BJ (cell line): ENCODE measurements at places on chromosomes 2 and 18.

DNA sequence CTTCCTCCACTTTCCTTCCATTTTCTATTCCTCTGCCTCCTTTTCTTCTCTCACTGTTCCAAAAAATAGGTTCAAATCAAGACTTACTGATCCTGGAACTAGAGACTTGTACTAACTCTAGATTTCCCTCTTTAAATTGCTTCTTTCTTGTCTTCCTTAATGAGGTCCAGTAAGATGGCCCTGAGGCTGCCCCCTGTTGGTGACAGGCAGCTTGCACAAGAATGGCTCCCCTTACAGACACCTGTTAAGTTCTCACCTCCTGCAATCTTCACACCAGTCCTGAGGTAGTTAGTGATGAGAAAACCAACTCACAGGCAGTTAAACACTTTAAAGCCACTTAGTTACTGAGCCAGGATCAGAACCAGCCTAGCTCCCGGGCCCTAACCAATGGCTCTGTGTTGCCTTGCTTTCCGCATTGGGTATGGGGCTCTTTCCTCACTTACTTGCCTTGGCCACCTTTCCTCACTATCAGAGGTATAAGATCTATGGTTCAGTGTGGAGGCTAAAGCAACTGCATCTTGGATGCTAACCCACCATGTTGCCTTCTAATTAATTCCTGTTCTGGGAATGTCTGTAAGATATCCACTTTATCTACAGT is 130.6 kb downstream of the AKAIN1 start:
- DNase-seq: no peak

DNA sequence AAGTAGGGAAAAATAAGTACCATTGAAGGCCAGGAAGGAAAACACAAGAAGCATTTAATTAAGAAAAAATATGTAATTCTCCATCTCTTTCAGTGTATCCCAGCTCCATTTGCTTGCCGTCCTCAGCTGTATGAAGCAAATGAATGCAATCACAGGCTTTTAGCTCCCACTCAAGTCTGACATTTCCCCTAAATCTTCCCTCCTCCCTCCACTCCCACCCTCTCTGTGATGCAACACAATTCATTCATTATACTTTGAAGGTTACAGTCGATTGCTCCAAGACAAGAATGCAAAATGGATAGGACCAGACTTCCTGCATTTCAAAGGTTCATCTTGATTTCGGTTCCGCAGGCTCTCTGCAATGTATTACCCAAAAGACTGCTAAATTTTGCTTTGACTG is 172.7 kb upstream of the SERPINE2 start:
- DNase-seq: no peak

GRCh38 chr2:4219571-4219970 is 516.2 kb downstream of the DCDC2C start:
- DNase-seq: no peak

GRCh38 chr18:37675699-37676098 is 110.1 kb upstream of the CELF4 start:
- no peak for DNase-seq

DNA sequence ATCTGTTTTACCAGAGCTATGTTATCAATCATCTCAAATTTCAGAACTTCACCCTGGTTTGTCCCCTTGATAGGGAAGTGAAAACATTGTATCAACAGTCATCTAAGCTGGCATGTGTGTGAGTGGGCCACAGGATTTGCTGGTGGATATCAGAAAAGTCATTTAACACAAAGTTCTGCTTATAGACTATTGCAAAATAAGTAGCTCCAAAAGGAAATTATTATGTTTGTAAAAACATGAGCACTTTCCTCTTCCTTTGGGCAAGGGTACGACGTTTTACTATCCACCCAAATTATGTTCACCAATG is 20.7 kb upstream of the COPS8 start:
- no peak for DNase-seq
